ENCODE measurements at places on chromosomes 11 and 22.

- DNase-seq: no peak
Measured at GRCh38 chr22:31445642-31446041, 44.0 kb downstream of the EIF4ENIF1 start.

DNA sequence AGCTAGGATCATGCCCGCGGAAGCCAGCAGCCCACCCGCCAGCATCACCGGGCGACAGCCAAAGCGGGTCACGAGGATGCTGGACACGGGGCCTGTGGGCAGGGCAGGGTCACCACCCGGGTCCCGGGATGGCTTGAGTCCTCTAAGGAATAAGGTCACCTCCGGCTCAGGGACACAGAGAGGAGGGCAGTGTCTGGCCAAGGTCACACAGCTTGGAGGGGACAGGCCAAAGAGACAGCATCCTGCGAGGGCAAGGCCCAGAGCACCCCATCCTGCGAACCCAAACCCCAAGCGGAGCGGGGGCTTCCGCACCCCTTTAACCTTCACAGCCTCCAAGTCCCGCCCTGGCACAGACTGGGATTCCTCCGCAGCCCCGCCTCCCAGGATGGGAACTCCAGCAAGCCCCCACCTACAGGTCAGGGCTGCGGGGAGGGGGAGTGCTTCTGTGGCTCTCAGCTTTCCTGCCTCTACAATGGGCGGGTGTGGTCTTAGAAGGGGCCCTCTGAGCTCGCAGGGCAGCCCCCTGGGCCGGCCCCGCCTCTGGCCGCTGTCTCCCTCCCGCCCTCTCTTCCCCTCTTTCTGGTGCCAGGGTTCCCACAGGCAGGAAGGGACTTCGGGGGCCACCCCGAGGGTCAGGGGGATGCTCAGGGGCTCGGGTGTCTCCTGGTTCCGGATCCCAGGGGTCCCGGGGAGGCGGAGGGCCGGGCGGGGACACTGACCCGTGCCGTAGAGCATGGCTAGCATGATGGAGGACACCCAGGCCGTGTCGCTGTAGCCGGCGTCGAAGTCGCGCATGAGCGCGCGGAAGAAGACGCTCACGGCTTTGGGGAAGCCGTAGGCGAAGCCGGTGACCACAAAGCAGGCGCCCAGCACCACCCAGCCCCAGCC is 1.8 kb downstream of the SLC16A8 start:
- DNase-seq: no peak

DNA sequence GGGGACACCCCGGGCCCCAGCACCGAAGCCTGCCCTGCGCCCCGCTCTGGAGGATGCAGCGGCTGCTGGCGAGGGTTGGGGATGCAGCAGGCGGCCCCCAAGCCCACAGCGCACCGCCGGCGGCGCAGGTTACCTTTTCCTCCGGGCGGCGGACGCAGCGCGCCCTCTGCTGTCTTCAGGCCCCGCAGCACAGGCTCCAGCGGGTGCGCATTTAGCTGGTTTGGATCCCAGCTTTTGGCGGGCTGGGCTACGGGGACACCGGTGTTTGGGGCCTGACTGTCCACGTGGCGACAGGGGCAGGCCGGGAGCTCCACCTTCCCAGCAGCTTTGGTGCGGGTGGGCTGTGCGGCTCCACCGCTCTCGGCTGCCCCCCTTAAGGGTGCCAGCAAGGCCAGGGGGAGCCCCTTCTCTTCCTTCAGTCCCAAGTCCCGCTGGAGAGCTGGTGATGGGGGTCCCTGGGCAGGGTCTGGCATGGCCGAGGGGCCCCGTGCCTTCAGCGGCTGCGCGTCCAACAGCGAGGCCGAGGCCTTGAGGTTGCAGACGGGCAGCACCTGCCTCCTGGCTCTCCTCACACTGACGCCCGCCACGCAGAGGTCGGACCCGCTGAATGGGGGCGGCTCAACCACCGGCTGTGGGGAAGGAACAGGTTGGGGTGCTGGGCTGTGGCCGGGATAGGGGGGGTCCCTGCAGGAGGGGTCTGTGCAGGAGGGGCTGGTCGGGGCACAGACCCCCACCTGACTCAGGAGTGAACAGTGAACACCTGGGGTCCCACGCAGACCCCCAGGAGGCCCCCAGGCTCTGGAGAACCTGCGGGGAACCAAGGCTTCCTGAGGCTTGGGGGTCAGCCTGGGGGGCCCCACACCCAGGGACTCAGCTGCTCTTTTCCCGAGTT is 18.0 kb upstream of the IL17REL start:
- DNase-seq: peak; percentile 10

- DNase-seq: no peak
Measured at GRCh38 chr11:74070723-74071492, 62.0 kb upstream of the UCP3 start.

DNA sequence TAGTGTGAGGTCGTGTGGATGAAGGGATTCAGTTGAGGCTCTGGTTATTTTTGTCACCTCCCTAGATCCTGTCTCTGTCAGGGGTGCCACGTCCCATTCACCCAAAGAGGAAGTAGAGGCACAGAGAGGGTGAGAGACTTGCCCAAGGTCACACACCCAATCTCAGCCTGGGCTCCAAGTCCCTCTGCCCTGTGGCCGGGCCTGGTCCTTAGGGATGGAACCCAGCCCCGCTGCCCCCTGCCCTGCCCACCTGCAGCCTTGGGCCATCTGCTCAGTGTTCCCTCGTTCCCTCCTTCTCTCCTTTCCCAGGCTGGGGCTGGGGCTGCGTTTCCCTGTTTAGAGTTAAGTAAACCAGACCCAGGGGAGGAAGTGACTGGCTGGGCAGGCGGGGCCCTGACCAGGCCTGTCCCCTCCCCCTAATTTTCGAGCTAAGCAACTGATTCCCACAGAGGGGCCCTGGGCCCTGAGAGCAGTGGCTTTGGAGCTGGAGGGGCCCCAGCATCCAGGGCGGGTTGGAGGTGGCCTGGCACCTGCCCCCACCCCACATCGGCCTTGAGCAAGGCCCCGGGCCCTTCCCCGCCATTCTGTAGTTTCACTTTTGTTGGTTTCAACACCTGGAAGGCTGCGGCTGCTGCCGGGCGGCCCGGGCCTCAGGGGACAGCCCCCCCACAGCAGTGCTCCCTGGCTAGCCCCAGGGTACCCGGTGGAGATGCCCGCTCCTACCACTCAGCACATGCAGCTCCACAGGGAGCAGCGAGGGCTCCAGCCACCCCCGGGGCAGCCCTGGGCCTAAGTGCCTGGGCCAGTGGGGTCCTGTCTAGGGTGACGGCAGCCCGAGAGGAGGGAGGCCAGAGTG is 1.5 kb downstream of the TCIRG1 start:
- DNase-seq: peak; percentile 35

All from AG09319 (cell line).